ENCODE measurements at places on chromosomes 3 and 15.

- DNase-seq = no peak
Measured at GRCh38 chr3:97686258-97686657, 78.3 kb upstream of the ARL6 start.

- no peak for DNase-seq
Measured at GRCh38 chr15:71341811-71342550, 226.7 kb downstream of the THSD4 start.

- DNase-seq = no peak
Measured at GRCh38 chr3:104855702-104856101, 511.0 kb upstream of the ALCAM start.

GRCh38 chr3:171680726-171681411, 129.4 kb downstream of the PLD1 start:
- DNase-seq = no peak

DNA sequence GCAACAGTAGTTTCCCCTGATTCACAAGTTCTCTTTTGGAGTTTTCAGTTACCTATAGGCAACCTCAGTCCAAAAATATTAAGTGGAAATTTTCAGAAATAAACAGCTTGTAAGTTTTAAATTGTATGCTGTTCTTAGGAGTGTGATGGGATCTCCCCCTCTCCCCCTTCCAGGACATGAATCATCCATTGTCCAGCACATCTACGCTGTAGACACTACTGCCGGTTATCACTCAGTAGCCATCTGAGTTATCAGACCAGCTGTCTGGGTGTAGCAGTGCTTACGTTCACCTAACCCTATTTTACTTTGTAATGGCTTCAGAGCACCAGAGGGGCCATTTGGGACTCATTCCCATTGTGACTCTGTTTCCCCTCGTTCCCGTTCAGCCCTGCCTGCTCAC, 96.7 kb upstream of the PLXNA1 start:
- DNase-seq = no peak

GRCh38 chr3:12824299-12824698, 17.1 kb downstream of the RPL32 start:
- DNase-seq = no peak

GRCh38 chr3:158569794-158570193, 1.2 kb upstream of the MLF1 start:
- DNase-seq = no peak

DNA sequence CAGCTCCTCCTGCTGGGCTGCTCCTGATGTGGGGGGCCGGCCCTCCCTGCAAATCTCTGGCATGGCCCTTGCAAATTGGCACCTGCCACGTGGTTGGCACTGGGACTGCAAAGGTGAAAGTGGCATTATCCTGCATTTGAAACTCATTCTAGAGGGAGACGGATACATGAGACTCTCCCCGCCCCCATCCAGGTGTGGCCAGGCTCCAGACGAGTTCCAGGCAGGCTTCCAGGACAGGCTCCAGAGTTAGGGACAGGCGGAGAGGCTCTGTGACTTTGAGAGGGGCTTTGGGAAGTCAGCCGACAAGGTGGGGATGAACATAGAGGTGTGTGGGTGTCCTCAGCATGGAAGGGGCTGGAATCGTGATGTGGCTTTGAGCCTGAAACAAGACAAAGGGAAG, 178.5 kb downstream of the APBA2 start:
- DNase-seq = no peak

DNA sequence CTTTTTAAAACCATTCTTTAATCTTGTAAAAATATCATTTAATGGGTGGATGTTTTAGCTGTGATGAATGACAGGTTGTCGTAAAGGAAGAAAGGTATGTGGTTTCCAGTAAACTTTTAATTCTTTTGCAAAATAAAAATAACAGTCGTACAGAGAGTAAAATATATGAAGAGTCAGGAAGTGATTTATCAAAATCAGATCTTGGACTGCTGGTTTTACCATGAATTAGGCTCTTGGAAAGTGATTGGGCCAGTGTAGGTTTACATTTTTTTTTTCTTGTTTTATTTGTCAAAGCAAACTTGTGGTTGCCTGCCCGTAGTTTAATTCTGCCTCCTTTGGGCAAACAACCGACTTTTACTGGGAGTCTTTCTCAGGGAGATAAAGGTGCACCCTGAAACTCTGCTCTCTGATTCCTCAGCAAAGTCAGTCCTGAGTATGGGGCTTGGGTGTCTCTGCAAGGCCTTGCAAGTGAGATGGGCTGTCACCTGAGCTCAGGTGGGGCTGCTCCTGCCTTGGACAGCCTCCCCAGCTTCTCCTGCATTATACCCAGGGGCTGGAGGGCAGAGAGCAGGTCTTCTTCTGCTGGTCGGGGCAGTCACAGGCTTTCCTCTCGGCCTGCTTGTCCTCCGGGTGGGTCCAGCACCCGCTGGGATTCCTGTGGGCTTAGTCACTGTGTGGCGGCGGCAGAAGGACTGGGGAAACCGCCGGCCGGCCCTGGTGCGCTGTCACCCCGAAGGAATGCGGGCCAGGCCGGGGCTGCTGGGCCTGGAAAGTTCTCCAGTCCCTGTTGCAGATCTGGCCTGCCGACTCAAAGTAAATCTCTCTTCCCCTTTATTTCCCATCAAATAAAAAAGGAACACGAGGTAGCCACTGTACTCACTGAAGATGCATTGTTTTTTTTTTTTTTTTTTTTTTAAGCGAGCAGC, 79.0 kb downstream of the IGF1R start:
- peak; percentile 81 for DNase-seq

GRCh38 chr3:102480139-102480538, 45.3 kb downstream of the ZPLD1 start:
- DNase-seq = no peak

DNA sequence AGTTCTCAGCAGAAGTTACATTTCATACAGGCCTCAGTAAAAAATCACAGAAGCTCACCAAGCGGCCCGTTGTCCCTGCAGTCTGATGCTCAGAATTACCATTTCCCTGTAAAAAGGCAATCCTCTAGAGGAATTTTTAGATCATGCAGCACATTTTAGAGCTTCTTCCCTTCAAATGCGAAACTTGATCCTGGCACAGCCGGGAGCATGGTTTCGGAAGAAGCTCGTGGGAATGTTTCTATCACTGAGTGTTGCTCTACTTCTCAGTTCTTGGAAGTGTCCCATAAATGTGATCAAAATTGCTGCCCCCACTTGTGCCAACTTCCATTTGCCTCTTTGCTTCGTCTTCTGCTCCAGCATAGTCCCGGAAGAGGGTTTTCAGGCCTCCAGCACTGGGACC, 3.8 kb upstream of the H1-8 start:
- DNase-seq = no peak

- DNase-seq = no peak
Measured at GRCh38 chr3:46095307-46095706, 68.0 kb upstream of the XCR1 start.
